ENCODE measurements at places on chromosomes 5 and 9. TPM values are rescaled to one million over a fixed set of nuclear protein-coding genes. Genes with fewer than 3 reads are reported as not detected.

DNA sequence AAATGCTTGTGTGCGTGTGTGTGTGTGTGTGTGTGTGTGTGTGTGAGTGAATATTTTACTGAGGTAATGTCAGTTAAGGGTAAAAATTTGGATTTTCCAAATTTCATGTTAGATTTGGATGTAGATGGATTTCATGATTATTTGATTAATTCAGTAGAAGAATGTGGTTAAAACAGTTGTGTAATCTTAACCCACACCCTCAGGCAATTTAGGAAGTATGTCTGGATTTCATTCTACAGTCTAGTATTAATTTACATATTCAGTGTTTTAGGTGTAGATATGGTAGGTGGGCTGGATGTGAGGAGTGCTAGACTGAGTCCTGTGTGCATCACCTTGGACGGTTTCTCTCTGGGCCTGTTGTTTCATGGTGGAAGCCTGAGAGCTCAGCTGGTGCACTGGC lies 99.1 kb upstream of the CKMT2 start:
- DNase-seq = no peak
- H3K27me3 ChIP-seq = no peaks in the 10 kb centered on the region
- H3K27ac ChIP-seq = no peak overlapping the region
- H3K4me1 ChIP-seq = no peaks in the 10 kb centered on the region
- no peak overlapping the region for H3K4me3 ChIP-seq
- H3K36me3 ChIP-seq = peaks cover under 1% of the 10 kb centered on the region

The PCA3 gene
- total RNA-seq = not detected

GRCh38 chr5:178273665-178274541 lies 41.3 kb upstream of the PHYKPL start:
- H3K4me1 ChIP-seq = no peaks in the 10 kb centered on the region
- H3K27me3 ChIP-seq = no peaks in the 10 kb centered on the region
- no peak for DNase-seq
- no peaks in the 10 kb centered on the region for H3K36me3 ChIP-seq
- no peak overlapping the region for H3K4me3 ChIP-seq
- no peak overlapping the region for H3K27ac ChIP-seq

The SLC6A19 gene
- not detected for total RNA-seq

DNA sequence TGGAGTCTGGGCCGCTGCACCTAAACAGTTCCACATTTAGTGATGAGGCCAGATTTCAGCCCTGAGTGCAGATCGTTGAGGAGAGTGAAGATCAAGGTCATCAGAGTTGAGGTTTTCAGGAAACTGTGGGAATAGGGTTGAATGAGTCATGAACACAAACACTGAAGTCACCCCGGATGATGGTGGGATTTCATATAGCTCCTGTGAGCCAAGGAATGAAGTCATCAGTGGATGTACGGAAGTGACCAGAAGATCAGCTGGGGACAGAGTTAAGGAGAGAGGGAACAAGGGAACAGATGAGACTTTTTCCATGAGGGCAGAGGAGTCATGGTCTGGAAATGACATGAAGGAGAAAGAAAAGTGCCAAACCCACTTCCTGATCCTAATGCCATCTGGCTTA lies 36.5 kb downstream of the PALM2AKAP2 start:
- no peaks in the 10 kb centered on the region for H3K36me3 ChIP-seq
- H3K27me3 ChIP-seq = no peaks in the 10 kb centered on the region

GRCh38 chr9:137664676-137665075 lies 45.9 kb downstream of the EHMT1 start:
- H3K36me3 ChIP-seq = peaks cover 12% of the 10 kb centered on the region
- H3K4me1 ChIP-seq = peaks cover 19% of the 10 kb centered on the region
- no peaks in the 10 kb centered on the region for H3K27me3 ChIP-seq
- peak overlapping the region; percentile 50 for H3K27ac ChIP-seq
- peak overlapping the region; percentile 21 for H3K4me3 ChIP-seq

- H3K27me3 ChIP-seq = no peaks in the 10 kb centered on the region
- no peaks in the 10 kb centered on the region for H3K36me3 ChIP-seq
- H3K27ac ChIP-seq = no peak overlapping the region
- DNase-seq = no peak
- peaks cover 4% of the 10 kb centered on the region for H3K4me1 ChIP-seq
- H3K4me3 ChIP-seq = peak overlapping the region; percentile 58
Measured at GRCh38 chr5:61455179-61456006, 123.3 kb downstream of the ZSWIM6 start.

DNA sequence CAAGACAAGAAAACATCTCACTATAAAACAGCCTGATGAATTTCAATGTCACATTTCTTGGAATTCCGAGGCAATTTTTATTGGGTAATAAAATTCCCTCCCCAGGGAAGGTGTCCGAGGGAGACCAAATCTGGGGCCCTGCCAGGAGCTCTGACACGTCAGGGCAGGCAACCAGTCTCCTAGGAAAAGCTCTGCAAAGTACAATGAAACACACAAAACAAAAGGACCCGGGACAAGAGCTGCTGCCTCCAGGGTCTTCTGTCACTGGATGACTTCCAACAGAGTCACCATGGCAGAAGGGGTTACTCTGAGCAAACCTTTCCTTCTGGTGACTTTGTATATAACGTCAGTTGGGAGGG lies 50.8 kb downstream of the SAXO1 start:
- no peaks in the 10 kb centered on the region for H3K36me3 ChIP-seq
- H3K4me3 ChIP-seq = no peak overlapping the region
- no peaks in the 10 kb centered on the region for H3K4me1 ChIP-seq
- H3K27me3 ChIP-seq = no peaks in the 10 kb centered on the region

The SLC1A3 gene
- 18.6 TPM for total RNA-seq

- DNase-seq = no peak
- no peaks in the 10 kb centered on the region for H3K36me3 ChIP-seq
- H3K27me3 ChIP-seq = no peaks in the 10 kb centered on the region
- no peaks in the 10 kb centered on the region for H3K4me1 ChIP-seq
Measured at GRCh38 chr5:119009131-119009530, 20.8 kb upstream of the DTWD2 start.

GRCh38 chr5:119899981-119900380 lies 270.6 kb downstream of the FAM170A start:
- DNase-seq = no peak
- no peaks in the 10 kb centered on the region for H3K4me1 ChIP-seq
- H3K4me3 ChIP-seq = no peak overlapping the region
- H3K27me3 ChIP-seq = no peaks in the 10 kb centered on the region
- H3K36me3 ChIP-seq = no peaks in the 10 kb centered on the region
